Muscle of leg (tissue), 16 donors: ENCODE measurements at places on chromosomes 12 and 14. TPM values are rescaled to one million over a fixed set of nuclear protein-coding genes. Genes with fewer than 3 reads are reported as not detected.
A peak's percentile ranks its signal among the peaks of the same experiment; 100 is the strongest.

Gene SERPINA3
- not detected for polyA plus RNA-seq

Gene AKAP6
- polyA plus RNA-seq, result 47.8 TPM

Gene PPP4R4
- 0.12 TPM for polyA plus RNA-seq

Gene RAB2B
- 23.2 TPM for polyA plus RNA-seq

- DNase-seq, result no peak
- H3K4me3 ChIP-seq, result peak overlapping the region; percentile 15
- H3K27me3 ChIP-seq, result peaks cover 67% of the 10 kb centered on the region
Observed at GRCh38 chr12:57236201-57236924, 6.9 kb downstream of the SHMT2 start.

DNA sequence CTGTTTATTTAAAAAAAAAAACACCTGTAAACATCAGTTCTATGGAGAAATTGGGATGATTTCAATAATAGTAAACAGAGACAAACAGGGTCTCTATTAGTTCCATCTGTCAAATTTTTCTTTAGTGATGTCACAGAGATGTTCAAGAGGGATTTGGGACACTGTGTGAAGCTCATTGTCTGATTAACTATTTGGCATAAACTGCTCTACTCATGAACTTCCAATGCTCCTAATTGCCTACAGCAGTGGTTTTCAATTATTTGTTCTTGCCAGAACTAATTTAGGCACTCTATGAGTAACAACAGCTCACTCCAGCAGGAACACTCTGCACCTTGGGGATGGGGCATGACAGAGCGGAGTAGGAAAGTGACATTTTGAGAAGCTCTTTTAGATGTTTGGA, 250.1 kb upstream of the PRKD1 start:
- no peaks in the 10 kb centered on the region for H3K4me1 ChIP-seq
- H3K4me3 ChIP-seq, result no peak overlapping the region
- H3K27ac ChIP-seq, result no peak overlapping the region
- no peaks in the 10 kb centered on the region for H3K36me3 ChIP-seq
- peak; percentile 43 for DNase-seq

- H3K27ac ChIP-seq, result no peak overlapping the region
- H3K4me3 ChIP-seq, result no peak overlapping the region
- no peaks in the 10 kb centered on the region for H3K36me3 ChIP-seq
- peaks cover 51% of the 10 kb centered on the region for H3K4me1 ChIP-seq
- H3K27me3 ChIP-seq, result no peaks in the 10 kb centered on the region
- DNase-seq, result peak; percentile 63
Observed at GRCh38 chr14:101222362-101223070, 319.0 kb upstream of the RTL1 start.

DNA sequence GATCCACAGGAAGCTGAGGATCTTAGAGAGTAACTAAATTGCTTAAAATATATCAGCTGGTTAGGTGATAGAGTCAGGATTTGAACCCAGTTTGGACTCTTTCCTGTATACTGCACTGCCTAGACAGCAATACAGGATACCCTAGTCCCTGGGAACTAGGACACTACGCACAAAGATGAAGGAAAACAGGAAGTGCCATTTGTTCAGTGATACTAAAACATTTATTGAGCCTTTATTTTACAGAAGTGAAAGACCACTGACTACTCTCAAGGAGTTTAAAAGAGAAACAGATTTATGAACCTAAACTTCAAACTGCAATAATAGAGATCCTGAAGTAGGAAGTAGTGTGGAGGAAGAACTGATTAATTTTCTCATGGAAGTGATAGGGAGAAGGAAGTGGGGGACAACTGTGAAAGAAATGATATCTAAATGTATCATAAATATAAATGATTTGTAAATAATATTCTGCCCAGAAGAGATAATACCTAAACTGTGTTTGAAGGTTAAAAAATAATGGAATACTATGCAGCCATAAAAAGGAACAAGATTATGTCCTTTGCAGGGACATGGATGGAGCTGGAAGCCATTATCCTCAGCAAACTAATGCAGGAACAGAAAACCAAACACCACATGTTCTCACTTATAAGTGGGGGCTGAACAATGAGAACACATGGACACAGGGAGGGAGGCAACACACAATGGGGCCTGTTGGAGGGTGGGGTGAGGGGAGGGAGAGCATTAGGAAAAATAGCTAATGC, 18.2 kb downstream of the MSRB3 start:
- H3K36me3 ChIP-seq, result no peaks in the 10 kb centered on the region
- H3K4me1 ChIP-seq, result peaks cover 4% of the 10 kb centered on the region
- H3K27me3 ChIP-seq, result no peaks in the 10 kb centered on the region
- no peak for DNase-seq

GRCh38 chr12:59597385-59597781, 1.6 kb downstream of the SLC16A7 start:
- H3K27ac ChIP-seq, result peak overlapping the region; percentile 97
- no peaks in the 10 kb centered on the region for H3K36me3 ChIP-seq
- peaks cover 3% of the 10 kb centered on the region for H3K4me1 ChIP-seq
- H3K27me3 ChIP-seq, result no peaks in the 10 kb centered on the region
